NCI-H187 (cell line): ENCODE measurements at places on chromosomes 4 and X.
A peak's percentile ranks its signal among the peaks of the same experiment; 100 is the strongest.

DNA sequence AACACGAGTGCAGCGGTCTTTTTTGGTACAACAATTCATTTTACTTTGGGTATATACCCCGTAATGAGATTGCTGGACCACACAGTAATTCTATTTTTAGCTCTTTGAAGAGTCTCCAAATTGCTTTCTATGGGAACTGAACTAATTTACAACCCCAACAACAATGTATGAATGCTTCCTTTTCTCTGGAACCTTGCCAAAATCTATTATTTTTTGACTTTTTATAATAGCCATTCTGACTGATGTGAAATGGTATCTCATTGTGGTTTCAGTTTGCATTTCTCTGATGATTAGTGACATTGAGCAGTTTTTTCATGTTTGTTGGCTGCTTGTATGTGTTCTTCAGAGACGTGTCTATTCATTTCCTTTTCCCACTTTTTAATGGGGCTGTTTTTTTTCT lies 240.8 kb downstream of the STK32B start:
- DNase-seq = peak; percentile 6

- peak; percentile 31 for DNase-seq
Observed at GRCh38 chr4:173264684-173265185, 69.4 kb downstream of the HMGB2 start.

- DNase-seq = no peak
Observed at GRCh38 chr4:2245787-2246275, 3.9 kb upstream of the HAUS3 start.

GRCh38 chr4:39291686-39292085 lies 74.5 kb downstream of the RFC1 start:
- DNase-seq = no peak

- DNase-seq = no peak
Observed at GRCh38 chr4:46270986-46271596, 118.8 kb downstream of the GABRA2 start.

DNA sequence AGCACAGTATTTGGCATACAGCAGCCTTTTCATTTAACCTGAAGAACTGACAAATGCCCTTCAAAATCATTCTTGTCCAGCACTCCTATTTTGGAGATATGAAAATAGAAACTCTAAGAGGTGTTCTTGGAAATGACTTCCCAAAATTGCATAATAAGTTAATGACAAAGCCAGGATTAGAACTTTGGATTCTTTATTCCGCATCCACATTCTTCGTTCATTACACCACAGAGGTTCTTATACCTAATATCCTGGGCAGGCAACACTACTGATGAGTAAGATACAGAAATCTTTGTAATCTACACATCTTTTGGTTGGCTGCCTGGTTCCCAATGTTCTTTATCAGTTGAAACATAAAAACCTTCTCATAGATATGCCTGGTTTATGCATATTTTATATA lies 5.9 kb downstream of the COL25A1 start:
- DNase-seq = no peak

- no peak for DNase-seq
Observed at GRCh38 chr4:77040270-77040669, 35.5 kb downstream of the CCNI start.

DNA sequence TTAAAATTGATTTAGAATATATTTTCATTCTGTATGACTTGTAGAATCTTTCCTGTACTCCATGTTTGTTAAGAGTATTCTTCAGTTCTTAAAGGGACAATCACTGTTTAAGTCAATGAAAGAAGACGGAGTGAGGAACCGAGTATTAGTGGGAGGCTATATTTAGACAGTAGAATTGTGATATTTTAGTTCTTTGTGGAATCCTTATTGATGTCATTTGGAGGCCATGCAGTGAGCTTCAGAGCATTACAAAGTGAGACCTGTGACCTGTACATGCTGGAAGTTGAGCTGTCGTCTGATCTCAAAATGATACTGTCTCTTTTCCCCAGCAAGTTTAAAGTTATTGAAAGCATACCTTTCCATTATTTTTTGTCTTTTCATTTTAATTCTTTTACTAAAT lies 394.7 kb downstream of the GALNTL6 start:
- DNase-seq = no peak

DNA sequence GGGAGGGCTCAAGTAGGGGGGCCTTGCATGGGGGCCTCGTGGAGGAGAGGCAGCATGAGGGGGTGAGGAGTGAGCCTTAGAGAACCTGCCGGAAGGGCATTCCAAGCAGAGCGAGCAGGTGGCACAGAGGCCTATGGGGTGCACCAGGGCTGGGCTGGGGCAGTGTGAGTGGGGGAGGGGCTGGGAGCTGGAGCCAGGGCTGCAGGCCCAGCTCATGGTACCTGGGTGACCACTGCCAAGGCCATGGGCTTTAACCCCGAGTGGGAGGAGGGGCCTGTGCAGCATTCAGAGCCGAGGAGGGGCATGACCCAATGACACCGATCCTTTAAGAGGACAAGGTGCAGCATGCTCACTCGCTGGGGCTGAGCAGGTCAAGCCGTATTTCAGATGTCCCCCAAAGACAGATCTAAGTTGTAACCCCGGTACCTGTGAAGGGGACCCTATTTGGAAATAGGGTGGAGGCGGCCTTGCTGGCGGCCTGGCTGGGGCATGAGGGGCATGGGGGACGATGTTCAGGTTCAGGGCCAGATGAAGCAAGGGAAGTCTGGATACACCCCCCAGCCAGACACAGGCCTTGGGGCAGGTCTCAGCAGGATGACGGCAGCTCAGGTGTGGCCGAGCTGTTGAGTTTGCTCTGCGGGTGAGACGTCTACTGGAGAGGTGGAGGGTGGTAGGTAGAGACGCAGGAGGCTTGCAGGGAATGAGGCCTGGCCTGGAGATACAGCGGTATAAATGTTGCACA lies 137.0 kb downstream of the CPZ start:
- no peak for DNase-seq

DNA sequence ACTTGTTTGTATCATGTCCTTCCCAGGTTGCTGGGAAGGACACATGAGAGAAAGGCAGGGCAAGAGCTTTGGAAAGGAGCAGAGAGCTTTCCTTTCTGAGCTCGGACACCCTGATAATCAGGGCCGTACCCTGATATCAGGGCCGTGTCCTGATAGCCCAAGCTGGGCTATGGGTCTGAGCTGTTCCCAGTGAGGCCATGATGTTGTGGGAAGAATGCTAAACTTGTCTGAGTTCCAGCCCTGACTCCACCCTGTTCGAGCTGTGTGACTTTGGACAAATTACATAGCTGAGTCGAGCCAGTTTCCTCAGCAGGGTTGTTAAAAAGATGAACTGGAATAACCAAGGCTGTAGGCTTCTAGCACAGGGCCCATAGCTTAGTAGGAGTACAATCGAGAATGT lies 3.3 kb upstream of the CXCR3 start:
- DNase-seq = no peak

DNA sequence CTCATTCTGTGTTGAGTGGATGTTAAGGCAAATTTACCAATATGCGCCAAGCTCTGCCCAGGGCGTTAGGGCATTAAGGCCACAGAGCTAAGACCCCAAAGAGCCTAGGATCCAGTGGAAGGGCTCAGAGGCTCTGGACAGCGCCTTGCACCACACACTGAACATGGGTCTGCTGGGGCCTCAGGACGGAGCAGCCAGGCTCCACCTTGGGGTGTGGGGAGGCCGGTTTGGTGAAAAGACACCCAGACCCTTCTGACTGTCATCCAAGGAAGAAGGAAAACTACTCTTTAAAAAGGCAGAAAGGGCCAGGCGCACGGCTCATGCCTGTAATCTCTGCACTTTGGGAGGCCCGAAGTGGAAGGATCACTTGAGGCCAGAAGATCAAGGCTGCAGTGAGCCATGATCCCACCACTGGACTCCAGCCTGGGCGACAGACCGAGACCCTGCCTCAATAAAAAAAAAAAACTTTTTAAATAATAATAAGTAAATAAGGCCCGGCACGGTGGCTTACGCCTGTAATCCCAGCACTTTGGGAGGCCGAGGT lies 1.3 kb upstream of the MRFAP1 start:
- no peak for DNase-seq

- DNase-seq = no peak
Observed at GRCh38 chrX:37685381-37686359, at the start of gene XK. XK (plus strand) TSS chrX:37685791; CDS start chrX:37685962, 171 bp downstream.

- no peak for DNase-seq
Observed at GRCh38 chr4:145565328-145565727, 53.9 kb upstream of the MMAA start.

DNA sequence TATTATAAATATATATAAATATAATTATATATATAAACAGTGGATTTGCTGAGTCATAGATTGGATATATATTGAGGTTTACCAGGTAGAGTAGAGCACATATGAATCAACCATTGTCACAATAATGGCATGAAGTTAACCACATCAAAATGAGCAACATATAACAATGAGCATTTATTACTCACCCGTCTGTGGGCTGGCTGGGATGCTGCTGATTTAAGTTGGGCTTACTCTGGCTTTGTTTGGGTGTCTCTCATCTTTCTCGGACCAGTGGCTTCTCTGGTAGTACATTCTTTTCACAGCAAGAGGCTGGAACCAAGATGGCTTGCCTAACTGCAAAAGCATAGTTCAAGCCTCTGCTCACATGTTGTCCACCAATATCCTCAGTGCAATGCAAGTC lies 111.7 kb upstream of the TAPT1 start:
- no peak for DNase-seq

DNA sequence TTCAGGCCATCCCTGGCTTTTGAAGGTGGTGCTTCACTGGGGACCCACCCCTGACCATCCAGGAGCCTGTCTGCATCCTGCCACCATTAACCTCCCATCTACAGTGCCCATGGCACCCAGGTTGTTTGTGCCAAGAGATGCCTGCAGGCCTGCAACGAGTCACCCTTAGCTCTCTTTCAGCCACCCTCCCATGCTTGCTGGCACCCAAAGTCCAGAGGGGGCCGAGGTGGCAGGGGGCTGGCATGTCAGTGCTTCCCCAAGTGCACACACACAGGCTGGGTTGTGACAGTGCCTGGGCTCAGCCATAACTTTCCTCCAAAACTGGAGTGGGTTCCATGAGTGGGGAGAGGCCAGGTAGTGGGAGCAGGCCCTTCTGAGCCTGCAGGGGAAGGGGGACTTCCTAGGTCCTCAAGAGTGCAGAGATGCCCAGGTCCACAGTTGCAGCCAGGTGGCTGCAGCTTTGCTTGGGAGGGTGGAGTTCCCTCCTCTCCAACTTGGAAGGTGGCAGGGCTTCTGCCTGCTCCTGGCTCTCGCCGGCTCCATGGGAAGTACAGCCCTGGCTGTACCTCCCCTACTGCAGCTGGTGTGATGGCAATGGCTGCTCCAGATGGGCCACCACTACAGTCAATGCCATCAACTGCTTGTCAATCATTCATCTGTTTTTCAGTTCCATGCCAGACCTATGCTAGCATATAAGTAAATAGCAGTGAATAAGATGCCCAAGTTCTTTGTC lies 235.9 kb upstream of the GIMD1 start:
- DNase-seq = no peak

- no peak for DNase-seq
Observed at GRCh38 chr4:107391630-107392028, 328.4 kb downstream of the PAPSS1 start.

GRCh38 chrX:883588-883987 lies 253.0 kb downstream of the SHOX start:
- no peak for DNase-seq

- DNase-seq = no peak
Observed at GRCh38 chrX:51568586-51568985, 50.1 kb downstream of the CENPVL3 start.

DNA sequence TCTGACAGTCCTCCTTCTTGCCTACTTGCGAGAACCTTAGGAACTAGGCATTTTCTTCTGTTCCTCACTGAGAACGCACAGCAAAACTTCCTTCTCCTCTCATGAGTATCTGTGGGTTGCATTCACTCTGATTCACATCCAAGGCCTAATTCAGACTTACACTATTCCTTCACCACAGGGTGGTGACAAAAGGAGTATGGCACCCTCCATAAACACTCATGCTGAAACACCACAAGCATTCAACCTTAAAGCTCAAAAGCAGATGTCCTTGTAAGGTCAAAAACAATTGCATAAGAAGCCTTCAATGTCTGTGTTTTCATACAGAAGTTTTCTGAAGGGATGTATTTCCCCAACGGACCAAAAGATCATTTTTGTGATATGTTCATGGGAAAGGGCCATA lies 147.3 kb downstream of the CORIN start:
- DNase-seq = no peak

DNA sequence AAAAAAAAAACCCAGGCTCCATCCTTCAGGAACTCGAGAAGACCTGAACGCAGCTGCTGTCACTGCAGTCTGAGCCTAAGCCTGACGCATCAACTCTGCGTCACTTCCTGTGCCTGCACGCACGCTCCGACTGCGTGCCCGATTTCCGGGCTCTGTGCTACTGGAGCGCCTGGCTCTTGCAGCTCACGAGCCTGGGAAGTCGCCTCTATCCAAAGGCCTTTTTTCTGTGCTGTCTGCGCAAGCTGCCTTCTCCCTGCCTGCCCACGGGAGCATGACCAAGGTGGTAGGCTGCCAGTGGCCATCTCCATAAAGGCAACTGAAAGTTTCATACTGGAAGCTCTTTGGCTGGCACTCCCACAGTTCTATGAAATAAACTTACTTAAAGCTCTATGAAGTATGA lies 9.9 kb upstream of the GASK1B start:
- DNase-seq = no peak

DNA sequence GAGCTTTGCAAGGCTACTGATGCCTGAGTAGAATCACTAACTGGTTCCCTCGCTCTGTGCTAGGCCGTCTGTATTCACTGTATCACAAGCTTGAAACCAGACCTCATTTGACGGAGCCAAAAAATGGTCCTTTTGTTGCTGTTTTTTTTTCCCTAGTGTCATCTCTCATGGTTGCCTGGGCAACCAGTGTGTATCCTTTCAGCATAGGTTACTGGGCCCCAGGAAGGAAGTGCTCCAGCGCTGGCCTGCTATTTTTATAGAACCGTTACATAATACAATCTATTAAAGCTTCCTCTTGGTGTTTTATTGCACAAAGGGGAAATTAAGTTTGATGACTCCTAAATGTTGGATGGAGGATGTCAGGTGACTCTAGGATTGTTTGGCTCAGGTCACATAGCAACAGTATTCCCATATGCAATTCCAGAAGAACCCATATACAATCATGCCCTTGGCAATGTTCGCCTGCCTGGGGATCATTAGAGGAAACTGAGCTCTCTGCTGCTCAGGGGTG lies 220.4 kb downstream of the SPRY1 start:
- no peak for DNase-seq

DNA sequence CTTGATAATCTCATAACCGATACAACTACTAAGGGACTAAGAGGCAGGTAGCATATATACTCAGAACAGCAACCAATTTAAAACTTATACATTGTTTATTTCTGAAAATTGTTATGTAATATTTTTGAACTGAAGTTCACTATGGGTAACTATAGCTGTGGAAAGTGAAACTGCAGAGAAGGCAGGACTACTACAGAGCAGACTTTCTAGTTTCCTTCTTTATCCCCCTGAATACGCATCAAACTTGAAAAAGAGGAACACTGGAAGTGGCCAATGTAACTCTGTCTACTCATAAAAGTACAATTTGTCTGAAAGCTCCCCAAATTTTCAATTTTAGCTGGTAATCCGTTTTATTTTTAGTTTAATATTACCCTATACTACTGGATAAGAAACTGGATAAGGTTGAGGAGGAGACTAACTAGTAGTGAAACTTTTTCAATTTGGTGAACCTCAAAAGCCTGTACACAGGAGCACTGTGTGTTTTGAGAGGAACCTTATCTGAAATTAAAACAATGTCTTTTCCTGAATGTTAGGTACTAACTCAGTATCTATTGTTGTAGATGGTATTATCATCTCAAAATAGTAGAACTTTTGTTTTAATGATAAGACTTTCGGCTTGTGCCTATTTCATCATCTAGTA lies 225.8 kb downstream of the GABRG1 start:
- DNase-seq = no peak

- no peak for DNase-seq
Observed at GRCh38 chr4:45120163-45120562, 393.8 kb upstream of the GNPDA2 start.
